ENCODE measurements at places on chromosomes 3 and 15.

GRCh38 chr3:14523792-14524191, 16.4 kb downstream of the GRIP2 start:
- H3K36me3 ChIP-seq, result no peaks in the 10 kb centered on the region
- H3K4me3 ChIP-seq, result no peak overlapping the region
- no peak for DNase-seq
- H3K27me3 ChIP-seq, result no peaks in the 10 kb centered on the region
- no peaks in the 10 kb centered on the region for H3K4me1 ChIP-seq

DNA sequence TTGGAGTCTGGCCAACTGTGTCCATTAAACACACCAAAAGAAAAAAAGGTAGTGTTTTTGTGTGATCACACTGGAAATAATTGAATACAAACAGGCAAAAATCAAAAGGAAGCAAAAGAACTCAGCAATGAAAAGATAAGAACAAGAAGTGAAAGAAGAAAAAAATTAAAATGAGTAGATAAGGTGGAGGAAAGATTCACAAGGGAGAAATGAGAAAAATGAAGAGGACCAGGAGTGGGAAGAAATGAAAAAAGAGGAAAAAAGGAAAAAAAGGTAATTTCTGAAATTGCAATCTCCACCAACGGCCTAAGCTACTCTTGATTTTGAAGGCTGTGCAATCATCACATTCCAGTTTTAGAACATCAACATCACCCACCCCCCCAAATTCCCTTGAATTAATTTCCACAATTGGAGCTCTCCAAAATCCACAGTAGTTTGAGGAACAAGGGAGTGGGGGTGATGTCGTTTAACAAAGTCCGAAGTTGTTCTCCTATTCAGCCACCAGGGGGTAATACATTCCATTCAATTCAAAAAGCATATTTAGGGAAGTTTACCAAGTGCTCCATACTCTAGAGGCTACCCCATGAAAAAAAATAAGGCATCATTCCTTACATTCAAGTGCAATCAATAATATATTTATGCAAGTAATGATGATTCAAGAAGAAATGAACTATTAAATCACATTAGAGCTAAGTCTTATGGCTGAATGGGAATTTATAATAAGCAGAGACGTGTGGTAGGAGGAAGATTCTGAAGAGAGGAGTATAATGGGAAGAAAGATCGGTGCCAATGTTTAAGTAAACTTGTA, 37.4 kb downstream of the ZNF860 start:
- H3K36me3 ChIP-seq, result no peaks in the 10 kb centered on the region
- H3K27ac ChIP-seq, result peak overlapping the region; percentile 46
- H3K4me3 ChIP-seq, result no peak overlapping the region
- H3K27me3 ChIP-seq, result no peaks in the 10 kb centered on the region
- peak; percentile 54 for DNase-seq

GRCh38 chr3:12705981-12706380, 42.1 kb upstream of the RAF1 start:
- no peak for DNase-seq
- no peak overlapping the region for H3K4me3 ChIP-seq
- no peaks in the 10 kb centered on the region for H3K27me3 ChIP-seq
- no peaks in the 10 kb centered on the region for H3K36me3 ChIP-seq
- no peak overlapping the region for H3K27ac ChIP-seq

DNA sequence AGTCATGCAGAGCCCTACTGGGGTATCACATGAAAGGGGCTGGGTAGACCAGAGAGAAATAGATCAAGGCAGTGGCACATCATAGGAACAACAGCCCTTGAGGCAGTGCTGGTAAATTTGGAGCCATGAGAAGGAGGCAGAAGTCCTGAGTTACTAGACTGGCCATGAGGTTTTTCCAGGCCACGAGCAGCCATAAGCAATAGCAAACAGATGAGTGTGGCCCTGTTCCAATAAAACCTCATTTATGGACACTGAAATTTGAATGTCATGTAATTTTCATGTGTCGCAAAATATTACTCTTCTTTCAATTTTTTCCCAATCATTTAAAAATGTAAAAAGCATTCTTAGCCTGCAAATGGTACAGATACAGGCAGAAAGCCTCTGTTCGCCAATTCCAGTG, 28.1 kb upstream of the LRRN1 start:
- H3K27me3 ChIP-seq, result no peaks in the 10 kb centered on the region
- H3K4me1 ChIP-seq, result no peaks in the 10 kb centered on the region
- DNase-seq, result no peak
- no peak overlapping the region for H3K27ac ChIP-seq

All from hepatocyte (in vitro differentiated cells).